ENCODE measurements at places on chromosomes 4 and X.

DNA sequence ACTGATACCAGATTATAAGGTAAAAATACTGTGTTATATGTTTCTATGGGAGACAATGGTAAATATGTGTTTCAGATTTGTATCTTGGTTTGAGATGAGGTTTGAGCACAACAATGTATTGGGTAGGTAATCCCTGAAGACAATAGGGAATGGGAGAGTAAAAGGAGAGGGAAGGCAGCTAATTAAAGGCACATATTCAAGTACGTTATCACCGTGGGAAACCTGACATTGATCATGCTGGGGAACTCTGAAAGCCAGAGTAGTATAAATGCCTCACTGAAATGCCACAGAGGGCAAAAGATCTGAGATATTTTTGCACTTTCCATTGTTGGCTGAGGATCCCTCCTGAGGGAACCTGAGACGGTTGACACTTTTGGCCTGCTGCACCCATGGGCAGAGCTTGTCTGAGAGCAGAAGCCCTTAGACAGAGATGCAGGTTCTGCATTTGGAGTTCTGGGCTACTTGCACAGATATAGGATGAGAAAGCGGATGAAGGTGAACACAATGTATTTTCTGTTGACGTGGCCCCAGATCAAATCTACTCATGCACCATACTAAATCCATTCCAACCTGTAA lies 506.7 kb downstream of the PCDH18 start:
- no peak for DNase-seq

DNA sequence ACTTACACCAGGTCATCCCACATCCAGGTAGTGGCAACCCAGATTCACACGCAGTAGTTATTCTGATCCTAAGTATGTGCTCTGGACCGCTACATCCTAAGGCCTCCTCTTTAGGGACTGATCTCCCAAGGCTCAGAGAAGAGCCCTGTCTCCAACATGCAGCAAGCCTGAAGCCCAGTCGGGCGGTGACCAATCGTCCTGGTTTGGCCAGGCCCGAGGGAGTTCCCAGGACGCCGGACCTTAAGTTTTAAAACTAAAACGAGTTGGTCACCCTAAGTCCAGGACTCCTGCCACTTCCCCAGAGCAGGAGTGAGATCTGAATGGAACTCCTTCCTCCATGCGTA lies 385 bp downstream of the LYAR start:
- DNase-seq = no peak

- DNase-seq = no peak
Observed at GRCh38 chr4:70979445-70980008, 13.9 kb upstream of the DCK start.

DNA sequence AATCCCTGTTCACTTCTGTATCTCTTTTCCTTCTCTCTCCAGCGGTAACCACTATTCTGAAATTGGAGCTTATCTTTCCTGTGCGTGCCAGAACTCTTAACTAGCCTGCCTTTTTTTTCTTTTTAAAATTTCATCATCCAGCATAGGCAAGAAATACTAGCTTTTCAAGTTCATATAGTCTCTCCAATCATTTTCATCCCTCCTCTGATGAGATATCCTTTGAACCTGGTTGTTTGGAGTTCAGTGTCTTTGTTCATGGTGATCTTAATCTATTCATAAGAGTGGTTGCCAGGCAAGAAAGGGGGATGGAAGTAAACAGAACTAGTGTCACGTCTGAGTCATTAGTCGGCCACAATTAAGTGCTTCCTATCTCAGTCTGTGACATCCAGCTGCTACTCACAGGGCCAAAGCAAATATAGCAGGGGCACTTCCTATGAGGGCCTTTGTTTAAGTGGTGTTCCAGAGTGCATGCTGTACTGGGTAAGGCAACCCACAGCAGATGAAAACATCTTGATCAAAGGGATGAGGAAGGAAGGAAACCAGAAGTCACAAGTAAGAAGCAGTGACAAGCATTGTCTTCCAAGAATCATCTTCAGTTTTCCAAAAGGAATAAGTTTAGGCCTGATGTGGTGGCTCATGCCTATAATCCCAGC lies 56.4 kb upstream of the XIAP start:
- no peak for DNase-seq

DNA sequence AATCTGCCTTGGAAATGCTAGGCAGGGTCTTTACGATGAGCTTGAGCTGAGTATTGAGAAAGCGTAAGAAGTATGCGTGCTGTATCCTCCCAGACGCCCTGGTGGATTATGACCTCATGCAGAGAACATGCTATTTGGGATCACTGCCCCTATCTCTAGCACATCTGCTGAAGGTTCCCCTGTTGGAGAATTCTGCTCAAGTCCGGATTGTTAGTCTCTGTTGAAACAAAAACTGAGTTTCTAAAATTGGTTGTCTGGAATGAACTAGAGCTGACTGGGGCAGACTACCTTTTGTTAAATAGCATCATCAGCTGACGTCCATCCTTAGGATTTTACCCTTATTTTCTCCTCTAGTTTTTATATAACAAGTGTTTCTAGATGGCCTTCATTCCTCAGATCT lies 7.5 kb downstream of the FHDC1 start:
- no peak for DNase-seq

DNA sequence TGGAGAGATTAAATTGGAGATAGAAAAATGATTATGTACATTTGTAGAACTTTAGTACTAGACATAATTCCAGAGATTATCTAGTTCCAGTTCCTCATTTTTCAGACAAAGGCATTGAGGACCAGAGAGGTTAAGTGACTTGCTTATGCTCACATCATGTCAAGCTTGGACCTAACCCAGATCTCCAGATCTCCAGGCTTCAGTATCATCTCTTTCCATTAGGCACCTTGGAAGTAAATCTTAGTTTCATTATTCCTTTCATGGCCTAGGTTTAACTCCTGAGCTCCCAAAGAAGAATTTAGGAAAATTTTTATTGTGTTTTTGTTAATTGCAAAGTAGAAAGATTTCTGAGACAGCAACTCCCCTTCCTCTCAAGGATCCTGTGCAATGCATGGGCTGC lies 148.8 kb downstream of the GATB start:
- no peak for DNase-seq

Data from activated naive CD8-positive, alpha-beta T cell treated with anti-CD3 and anti-CD28 coated beads, Interleukin-2, amount 10 ng/mL, durations not matched to agents 7 days and 5 days (primary cell).